ENCODE measurements at places on chromosomes 6 and 20. TPM values are rescaled to one million over a fixed set of nuclear protein-coding genes. Genes with fewer than 3 reads are reported as not detected.

DNA sequence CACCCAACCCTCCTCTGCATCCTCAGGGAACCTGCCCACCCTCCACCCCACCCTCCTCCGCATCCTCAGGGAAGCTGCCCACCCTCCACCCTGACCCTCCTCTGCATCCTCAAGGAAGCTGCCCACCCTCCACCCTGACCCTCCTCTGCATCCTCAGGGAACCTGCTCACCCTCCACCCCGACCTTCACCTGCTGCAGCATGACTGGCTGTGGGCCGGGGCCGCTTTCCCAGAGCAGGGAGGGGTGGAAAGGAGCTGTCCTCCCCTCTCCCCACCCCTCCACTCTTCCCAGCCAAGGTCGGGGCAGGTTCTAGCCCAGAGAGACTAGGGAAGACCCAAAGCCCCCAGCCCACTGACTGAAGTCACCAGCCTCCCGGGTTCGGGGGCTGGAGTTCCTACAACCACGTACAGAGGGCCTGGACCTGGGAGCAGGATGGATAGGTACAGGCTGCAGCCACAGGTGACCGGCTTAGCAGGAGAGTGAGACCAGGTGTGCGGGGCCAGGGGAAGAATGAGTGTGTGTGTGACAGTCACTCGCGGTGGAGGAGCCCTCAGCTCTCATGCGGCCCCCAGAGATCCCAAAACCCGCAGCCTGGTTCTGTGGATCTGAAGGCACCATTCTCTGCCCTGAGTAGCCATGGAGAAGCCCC lies 11.6 kb downstream of the EEF1A2 start:
- peaks cover 3% of the 10 kb centered on the region for H3K4me1 ChIP-seq
- DNase-seq = no peak
- no peak overlapping the region for H3K27ac ChIP-seq
- peaks cover 14% of the 10 kb centered on the region for H3K27me3 ChIP-seq
- H3K36me3 ChIP-seq = no peaks in the 10 kb centered on the region

DNA sequence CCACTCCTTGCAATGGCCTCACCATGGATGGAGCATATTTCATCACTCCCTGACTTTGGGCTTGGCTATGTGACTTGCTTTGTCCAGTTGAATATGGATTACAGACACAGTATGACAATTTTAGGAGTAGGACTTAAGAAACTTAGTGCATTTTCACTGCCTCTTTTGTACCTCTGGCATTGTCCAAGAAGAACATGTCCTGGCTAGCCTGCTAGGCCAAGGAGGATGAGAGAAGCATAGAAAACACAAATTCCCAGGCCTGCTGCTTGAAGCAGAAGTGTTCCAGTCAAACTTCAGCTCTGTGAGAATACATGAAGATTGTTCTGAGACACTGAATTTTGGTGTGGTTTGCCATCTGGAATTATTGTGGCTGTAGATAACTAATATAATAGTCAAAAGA lies 3.1 kb upstream of the MCHR2 start:
- H3K4me3 ChIP-seq = no peak overlapping the region
- no peak for DNase-seq
- H3K4me1 ChIP-seq = no peaks in the 10 kb centered on the region
- H3K27me3 ChIP-seq = no peaks in the 10 kb centered on the region
- no peak overlapping the region for H3K27ac ChIP-seq
- no peaks in the 10 kb centered on the region for H3K36me3 ChIP-seq

DNA sequence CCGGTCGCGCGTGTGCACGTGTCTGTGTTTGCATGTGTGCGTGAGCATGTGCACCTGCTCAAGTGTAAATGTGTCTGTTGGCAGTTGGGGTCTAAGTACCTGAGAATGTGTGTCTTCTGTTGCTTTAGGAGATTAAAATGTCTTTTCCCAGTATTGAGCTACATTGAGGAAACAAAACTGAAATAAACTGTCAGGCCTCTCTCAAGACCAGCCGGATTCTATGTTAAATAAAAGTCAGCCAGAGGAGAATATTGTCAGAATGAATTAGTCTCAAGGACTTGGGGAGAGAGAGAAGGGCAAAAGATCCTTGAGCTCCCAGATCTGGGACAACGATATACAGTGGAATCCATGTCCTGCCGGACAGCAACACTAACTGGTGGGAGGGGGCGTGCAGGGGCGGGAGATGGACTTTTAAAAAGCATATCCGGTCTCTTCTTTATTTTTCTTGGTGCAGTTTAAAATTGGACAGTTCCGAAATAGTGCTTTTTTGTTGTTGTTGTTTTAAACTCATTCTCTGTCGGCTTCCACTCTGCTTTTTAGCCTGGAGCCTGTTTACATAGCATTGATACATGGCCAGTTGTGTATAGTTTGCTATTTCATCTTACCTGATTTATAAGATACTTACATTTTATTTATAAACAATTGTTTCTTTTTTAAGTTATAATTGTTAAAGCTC lies 3.3 kb upstream of the TBX18 start:
- H3K27me3 ChIP-seq = peaks cover 93% of the 10 kb centered on the region
- no peaks in the 10 kb centered on the region for H3K36me3 ChIP-seq
- no peak overlapping the region for H3K4me3 ChIP-seq

DNA sequence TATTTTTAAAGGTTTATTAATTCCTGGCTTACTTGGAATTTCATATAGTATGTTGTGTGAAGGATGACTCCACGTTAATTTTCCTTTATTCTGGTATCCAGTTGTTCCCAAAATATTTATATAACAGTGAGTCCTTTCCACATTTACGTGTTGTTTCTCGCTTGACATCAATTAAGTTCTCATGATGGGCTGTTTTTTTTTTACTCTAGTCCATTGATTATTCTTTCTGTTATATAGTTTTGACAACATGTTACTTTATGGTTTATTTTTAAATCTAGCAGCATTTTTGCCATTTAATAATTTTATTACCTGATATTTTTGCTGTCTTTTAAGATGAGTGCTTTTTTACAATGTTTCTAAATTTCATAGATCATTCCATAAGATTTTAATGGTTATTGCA lies 6.7 kb downstream of the TRIM40 start:
- no peak overlapping the region for H3K27ac ChIP-seq
- H3K36me3 ChIP-seq = no peaks in the 10 kb centered on the region
- H3K4me1 ChIP-seq = no peaks in the 10 kb centered on the region
- H3K27me3 ChIP-seq = no peaks in the 10 kb centered on the region

- DNase-seq = no peak
- no peak overlapping the region for H3K27ac ChIP-seq
- H3K36me3 ChIP-seq = no peaks in the 10 kb centered on the region
- H3K4me1 ChIP-seq = no peaks in the 10 kb centered on the region
- no peak overlapping the region for H3K4me3 ChIP-seq
- H3K27me3 ChIP-seq = no peaks in the 10 kb centered on the region
These were observed 76.5 kb downstream of the ZNF217 start for GRCh38 chr20:53517146-53517545.

DNA sequence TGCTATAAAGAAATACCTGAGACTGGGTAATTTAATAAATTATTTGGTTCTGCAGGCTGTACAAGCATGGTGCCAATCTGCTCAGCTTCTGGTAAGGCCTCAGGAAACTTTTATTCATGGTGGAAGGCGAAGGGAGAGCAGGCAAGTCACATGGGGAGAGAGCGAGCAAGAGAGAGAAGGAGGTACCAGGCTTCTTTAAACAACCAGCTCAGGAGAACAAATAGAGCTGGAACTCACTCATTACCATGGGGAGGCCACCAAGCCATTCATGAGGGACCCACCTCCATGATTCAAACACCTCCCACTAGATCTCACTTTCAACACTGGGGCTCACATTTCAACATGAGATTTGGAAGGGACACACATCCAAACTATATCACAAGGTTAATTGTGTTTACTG lies 44.9 kb upstream of the CRISP1 start:
- H3K27ac ChIP-seq = no peak overlapping the region
- no peaks in the 10 kb centered on the region for H3K36me3 ChIP-seq
- H3K4me3 ChIP-seq = no peak overlapping the region
- H3K4me1 ChIP-seq = no peaks in the 10 kb centered on the region
- DNase-seq = no peak

- no peaks in the 10 kb centered on the region for H3K36me3 ChIP-seq
- DNase-seq = no peak
- H3K27me3 ChIP-seq = no peaks in the 10 kb centered on the region
- H3K4me1 ChIP-seq = no peaks in the 10 kb centered on the region
These were observed 33.7 kb upstream of the MDGA1 start for GRCh38 chr6:37731371-37731770.

- no peak overlapping the region for H3K27ac ChIP-seq
- H3K4me1 ChIP-seq = no peaks in the 10 kb centered on the region
- no peak overlapping the region for H3K4me3 ChIP-seq
- DNase-seq = no peak
- H3K27me3 ChIP-seq = no peaks in the 10 kb centered on the region
These were observed 53.4 kb downstream of the FAM83B start for GRCh38 chr6:54899986-54900385.

- no peaks in the 10 kb centered on the region for H3K36me3 ChIP-seq
- H3K27me3 ChIP-seq = no peaks in the 10 kb centered on the region
- peak overlapping the region; percentile 93 for H3K27ac ChIP-seq
These were observed 4.5 kb downstream of the TP53INP2 start for GRCh38 chr20:34708621-34709043.

DNA sequence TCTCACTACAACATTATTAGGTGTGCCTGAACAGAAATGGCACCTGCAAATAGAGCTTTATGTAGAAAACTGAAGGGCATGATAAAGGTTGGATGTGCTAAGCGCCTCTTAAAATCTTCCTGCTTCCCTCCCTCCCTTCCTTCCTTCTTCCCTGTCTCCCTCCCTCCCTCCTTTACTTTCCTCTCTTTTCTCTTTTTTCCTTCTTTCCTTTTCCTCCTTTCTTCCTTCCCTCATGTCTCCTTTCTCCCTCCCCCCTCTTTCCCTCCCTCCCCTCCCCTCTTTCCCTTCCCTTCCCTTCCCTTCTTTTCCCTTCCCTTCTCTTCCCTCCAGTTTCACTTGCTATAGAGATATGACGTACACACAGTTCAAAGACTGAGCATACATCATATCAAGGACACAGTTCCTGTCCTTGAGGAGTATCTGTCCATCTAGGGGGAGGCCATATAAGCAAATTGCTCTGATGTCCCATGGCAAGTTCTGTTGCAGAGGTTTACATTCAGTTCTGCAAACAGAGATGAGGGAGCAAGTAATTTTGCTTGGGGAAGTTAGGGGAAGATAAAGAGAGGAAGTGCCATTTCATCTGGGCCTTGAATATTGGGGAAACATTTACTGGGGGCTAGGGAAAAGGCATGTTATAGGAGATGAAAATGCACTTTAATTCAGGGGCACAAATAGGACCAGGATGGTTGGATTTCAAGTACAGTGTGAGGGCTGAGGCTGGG lies 79.0 kb upstream of the EEF1E1 start:
- no peaks in the 10 kb centered on the region for H3K27me3 ChIP-seq
- no peaks in the 10 kb centered on the region for H3K36me3 ChIP-seq
- H3K27ac ChIP-seq = peak overlapping the region; percentile 51
- DNase-seq = no peak
- no peak overlapping the region for H3K4me3 ChIP-seq

DNA sequence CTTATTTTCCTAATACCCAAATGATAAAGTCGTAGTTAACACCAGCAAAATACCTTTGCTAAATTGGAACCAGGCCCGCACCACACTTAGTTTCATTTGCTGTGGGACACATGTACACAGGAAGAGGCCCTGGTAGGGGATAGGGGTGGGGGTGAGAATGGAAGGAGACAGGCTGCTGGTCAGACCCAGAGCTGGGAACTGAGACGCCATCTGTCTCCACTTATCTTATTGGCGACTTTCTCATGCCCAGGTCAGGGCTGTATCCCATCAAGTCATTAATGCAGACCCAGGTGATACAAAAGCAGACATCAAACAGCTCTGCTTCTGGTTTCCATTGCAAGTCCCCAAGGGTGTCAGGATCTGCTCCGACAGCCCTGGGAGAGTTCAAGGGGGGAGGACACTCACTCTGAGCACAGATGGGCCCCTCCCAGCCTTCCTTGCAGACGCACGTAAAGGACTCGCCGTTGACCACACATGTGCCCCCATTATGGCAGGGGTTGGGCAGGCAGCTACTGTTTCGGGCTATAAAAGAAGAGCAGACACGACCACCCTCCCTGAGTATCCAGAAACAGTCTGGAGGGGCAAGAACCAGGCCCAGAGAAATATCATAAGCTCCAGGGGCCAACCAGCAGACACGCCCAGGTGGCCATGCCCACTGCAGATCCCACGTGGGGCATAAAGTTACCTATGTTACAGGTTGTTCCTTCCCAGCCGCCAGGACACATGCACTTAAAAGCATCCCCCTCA lies 29.2 kb downstream of the JAG1 start:
- DNase-seq = no peak
- no peak overlapping the region for H3K27ac ChIP-seq
- H3K36me3 ChIP-seq = no peaks in the 10 kb centered on the region
- H3K4me3 ChIP-seq = no peak overlapping the region

The UTRN gene
- total RNA-seq = 86.8 TPM

The CLDN20 gene
- 1.5 TPM for total RNA-seq

The SPDEF gene
- total RNA-seq = not detected

The BPIFB2 gene
- total RNA-seq = not detected

The F13A1 gene
- total RNA-seq = 56.8 TPM

The TXLNB gene
- total RNA-seq = 2.1 TPM
